ENCODE measurements at places on chromosomes 3 and 15.

DNA sequence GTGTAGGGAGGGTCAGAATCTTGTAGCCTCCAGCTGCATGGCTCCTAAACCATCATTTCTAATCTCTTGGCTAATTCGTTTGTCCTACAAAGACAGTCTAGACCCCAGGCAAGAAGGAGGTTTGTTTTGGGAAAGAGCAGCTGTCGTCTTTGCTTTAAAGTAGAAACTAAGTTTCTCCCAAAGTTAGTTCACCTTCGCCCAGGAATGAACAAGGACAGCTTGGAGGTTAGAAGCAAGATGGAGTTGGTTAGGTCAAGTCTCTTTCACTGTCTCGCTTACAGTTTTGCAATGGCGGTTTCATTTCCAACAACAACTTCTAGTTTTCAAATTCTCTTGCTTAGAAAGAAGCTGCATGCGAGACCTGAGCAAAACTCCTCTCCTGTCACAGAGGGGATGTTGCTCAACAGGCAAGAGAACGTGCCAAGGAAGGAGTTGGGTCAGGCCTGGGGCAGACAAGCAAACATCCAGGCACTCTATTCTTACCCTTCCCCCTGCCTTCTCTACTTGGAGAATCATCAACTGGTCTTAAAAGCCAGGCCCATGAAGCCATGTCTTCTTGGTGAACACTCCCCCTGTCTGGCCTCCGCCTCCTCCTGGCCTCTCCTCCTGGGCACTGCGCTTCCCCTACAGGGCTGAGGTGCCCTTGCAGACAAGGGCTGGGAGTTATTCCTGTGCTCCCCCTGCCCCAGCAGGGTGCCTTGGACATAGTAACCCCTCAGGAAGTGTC, 57.6 kb downstream of the TMEM44 start:
- DNase-seq, result no peak

DNA sequence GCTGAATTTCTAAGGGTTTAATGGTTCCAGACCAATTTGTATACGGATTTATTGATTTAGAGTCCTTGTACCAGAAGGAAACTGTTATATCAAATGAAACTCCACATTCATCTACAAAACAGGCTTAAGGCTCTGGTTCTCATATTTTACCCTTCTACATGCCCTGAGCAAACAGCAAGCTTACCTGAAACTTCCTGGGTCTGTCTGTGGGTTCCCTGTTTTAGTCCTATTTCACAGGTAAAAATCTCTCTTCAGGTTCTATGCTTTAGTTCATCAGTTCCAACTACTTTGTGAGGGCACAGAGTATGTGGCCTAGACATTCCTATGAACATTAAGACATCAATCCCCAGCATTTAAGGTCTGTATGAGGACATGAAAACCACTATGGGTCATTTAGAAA, 57.7 kb downstream of the RFX7 start:
- no peak for DNase-seq

DNA sequence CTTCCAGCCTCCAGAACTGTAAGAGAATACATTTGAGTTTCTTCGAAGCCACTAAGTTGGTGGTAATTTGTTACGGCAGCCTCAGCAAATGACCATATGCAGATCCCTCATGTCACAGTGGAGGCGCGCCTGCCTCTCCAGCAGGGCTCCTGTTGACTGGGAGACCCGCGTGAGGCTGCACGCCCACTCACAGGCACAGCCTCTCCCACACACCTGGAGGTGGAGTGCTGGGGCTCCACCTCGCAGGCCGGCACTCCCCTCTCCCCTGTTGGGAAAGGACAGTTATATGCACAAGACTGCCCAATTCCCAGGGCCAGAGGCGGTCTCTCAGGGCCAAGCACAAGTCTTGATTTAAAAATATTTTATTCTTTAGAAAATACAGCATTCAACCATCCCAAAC, 2.8 kb upstream of the TLR9 start:
- DNase-seq, result no peak

DNA sequence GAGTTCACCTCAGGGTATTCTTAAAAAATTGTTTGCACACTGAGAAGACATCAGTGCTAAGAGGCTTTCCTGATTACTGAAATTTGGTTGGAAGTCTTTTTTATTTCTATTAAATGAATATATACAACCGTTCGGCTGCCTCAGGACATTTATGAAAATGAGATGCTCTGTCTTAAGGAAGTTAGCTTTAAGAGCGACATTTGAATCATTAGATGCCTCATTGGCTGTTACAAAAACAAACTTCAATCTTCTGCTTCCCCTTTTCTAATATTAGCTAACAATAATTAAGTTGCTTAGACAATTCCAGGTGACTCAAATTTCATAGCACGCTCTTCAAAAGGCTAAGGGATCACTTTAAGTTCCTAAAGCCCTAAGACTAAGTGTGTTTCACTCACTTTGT, 673.7 kb downstream of the FHIT start:
- DNase-seq, result no peak

GRCh38 chr3:56884387-56884786, 82.6 kb upstream of the ARHGEF3 start:
- no peak for DNase-seq

GRCh38 chr3:47347217-47347801, 33.5 kb upstream of the PTPN23 start:
- DNase-seq, result no peak

- DNase-seq, result no peak
Observed at GRCh38 chr3:151611419-151611818, 122.3 kb upstream of the AADACL2 start.

- no peak for DNase-seq
Observed at GRCh38 chr3:179717219-179717618, 64.4 kb downstream of the USP13 start.

DNA sequence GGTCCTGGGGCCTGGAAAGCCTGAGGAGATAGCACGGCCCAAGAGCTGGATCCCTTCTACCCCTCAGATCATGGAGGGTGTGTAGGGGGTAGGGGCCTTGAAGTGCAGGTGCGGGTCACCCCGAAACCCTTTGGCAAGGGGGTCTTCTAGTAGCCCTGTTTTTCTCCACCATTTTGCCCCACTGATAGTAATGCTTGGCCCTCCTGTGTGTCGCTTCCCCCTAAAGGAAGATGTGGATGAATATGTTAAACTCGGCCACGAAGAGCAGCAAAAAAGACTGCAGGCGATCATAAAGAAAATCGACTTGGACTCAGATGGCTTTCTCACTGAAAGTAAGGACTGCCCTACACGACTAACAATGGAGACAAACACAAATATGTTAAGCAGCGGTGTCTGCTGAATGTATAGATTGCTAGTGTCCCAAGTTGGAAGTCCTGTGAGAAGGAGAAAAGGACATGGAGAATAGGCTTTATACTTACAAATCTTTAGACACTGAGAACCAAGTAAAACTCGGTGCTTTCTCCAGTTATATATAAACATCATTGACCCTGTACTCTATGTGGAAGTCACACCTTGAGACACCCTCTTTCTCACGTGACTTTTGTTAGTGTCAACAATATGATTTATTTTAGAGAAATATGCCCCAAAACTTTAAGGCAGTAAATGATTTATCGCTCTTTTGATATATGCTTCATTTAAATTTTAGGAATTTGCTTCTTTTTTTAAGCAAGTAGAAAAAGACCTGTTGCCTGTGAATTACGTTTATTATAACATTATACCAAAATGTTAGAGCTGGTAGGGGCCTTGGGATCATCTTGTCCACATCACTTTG, 802 bp downstream of the RCN2 start:
- DNase-seq, result no peak

GRCh38 chr3:95387242-95388021, 1324.6 kb downstream of the NSUN3 start:
- no peak for DNase-seq

- DNase-seq, result no peak
Observed at GRCh38 chr15:25775317-25775912, 87.7 kb downstream of the ATP10A start.

DNA sequence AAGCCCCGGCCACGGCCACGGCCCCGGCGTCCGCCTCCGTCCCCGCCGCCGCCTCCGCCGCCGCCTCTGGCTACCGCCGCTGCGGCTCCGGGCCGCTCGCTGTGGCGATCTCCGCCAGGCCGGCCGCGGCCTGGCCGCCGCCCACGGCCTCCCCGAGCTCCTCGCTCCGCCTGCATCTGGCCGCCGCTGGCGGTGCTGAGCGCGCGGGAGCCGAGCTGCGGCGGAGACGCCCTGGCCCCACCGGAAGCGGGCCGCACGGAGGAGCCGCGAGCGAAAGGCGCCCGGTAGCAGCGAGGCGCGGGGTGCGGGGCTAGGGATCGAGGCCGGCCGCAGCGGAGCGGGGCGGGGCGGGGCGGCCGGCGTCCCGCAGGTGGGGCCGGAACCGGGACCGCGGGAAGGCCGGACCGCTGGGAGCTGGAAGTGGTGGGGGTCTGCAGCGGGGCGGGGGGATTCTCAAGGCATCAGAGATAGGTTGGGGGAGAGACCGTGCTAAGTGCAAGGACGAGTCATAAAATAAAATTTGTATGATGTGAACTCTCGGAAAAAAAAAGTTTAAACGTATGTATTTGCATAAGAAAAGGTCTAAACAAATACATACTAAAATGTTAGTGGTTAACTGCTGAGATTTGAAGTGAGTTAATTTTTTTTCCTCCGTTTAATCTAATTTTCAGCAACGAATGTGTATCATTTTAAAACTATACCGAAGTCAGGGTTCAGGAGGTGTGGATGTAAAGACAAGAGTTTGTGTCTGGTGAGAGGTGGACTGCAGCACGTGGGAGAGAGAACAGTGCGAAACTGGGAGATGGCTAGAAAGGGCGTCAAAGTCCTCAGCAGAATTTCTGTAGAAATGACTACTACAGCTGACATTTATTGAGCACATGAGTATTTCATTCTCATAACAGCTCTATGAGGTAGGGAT, at the start of gene AVEN:
Gene AVEN, minus strand, starts transcription at position 334 of the 919 bp plus-strand sequence. Its CDS starts 158 bp downstream, at position 176.
- no peak for DNase-seq

DNA sequence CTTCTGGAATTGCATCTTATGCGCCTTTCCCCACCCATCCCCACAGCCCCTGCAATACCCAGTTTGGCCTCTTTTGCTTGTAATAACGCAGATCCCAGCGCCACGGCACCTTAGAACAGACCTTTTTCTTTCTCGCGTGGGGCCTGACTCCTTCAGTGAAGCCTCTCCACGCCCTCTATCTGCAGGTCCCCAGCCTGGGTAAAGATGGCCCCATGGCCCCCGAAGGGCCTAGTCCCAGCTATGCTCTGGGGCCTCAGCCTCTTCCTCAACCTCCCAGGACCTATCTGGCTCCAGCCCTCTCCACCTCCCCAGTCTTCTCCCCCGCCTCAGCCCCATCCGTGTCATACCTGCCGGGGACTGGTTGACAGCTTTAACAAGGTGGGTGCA, 594 bp downstream of the CRELD1 start:
- no peak for DNase-seq

DNA sequence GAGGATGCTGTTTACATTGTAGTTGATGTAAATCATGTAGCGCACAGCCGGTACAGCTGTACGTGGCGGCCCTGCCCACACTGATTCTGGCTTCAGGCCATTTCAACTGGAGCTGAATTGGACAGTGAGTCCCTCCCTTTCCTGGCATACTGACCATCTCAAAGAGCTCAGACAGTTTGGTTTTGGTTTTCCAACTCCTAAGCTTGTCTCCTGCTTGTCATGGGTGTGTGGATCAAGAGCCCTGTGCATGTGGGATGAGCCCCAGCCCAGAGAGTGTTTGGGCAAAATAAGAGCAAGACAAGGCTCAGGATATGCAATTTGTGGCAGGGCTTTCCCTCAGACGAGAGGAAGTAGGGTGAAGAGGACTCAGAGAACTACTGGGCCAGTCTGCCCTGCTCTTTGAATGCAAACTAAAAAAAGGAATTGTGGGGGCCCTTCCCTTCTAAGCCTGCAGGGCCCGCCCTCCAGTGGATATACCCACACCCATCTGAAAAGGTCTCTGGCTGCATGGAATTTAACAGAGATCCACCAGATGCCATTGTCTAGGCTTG, 13.3 kb downstream of the ITGA11 start:
- DNase-seq, result no peak

- DNase-seq, result no peak
Observed at GRCh38 chr15:85329561-85330422, 50.6 kb upstream of the AKAP13 start.

DNA sequence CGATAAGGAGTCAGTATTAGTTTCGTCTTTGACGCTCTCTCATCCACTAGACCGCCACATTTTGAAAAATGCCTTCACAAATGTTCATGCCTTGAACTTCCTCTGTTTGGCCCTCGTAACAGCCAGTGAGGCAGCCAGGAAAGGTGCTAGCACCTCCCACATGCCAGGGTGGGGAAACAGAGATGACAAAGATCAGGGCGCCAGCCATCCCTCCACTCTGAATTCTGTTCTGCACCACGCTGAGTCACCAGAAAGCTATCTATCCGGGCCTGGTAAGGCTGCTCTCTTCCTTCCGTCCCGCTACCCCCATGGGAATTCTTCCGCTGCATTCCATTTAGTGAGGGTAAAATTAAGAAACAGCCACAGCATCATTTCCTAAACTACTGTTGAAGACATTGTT, 31.3 kb upstream of the BCL2L10 start:
- DNase-seq, result peak; percentile 91

DNA sequence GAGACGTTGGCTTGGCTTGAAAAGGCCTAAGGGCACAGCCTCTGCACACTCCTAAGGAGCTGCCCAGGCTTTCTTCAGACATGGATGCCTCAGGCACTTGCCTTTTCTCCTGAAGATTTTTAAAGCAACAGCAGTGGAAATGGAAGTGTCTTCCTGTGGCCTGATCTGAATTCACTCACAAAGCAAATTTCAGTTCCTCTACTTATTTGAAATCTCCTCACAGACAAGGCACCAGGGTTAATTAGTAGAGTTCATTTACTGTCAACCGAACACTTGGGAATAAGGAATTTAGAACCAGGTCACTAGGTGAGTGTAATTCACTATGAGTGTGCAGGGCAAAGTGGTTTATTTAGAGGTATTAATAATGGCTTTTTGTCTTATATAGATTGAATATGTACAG, 27.2 kb upstream of the DAZL start:
- no peak for DNase-seq

DNA sequence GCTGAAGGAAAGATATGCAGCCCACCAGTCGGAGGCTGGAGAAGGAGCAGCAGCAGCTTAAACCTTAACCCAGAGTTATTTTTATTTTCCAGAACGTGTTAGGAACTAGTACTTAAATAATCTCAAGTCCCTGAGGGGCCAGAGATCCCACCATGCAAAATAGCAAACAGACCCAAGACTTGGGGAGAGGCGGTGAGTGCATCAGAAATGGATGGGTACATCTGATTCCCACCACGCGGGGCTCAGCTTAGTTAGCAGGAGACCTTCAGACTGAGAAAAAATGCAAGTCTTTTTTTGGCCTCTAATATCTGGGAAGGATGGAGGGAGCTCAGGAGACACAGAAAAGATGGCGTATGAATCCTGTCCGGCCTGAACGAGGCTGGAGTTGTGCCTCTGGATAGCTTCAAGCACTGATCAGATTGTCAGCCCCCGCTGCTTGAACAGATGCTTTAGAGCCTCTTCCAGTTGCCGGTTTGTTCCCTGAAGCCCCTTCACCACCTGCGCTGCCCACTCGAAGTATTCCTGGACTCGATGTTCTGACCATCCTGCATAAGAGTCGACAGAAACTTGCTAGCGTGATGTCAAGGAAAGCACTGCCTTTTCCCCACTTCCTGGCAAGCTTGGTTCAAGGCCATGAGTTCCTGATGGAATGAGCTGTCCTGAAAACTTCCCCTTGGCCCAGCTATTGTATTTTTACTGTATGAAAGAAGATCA, 1.3 kb downstream of the HDDC3 start:
- DNase-seq, result no peak

- DNase-seq, result no peak
Observed at GRCh38 chr3:45095916-45096526, 50.2 kb downstream of the CDCP1 start.
